ENCODE measurements at places on chromosomes 4 and X.
A peak's percentile ranks its signal among the peaks of the same experiment; 100 is the strongest.

DNA sequence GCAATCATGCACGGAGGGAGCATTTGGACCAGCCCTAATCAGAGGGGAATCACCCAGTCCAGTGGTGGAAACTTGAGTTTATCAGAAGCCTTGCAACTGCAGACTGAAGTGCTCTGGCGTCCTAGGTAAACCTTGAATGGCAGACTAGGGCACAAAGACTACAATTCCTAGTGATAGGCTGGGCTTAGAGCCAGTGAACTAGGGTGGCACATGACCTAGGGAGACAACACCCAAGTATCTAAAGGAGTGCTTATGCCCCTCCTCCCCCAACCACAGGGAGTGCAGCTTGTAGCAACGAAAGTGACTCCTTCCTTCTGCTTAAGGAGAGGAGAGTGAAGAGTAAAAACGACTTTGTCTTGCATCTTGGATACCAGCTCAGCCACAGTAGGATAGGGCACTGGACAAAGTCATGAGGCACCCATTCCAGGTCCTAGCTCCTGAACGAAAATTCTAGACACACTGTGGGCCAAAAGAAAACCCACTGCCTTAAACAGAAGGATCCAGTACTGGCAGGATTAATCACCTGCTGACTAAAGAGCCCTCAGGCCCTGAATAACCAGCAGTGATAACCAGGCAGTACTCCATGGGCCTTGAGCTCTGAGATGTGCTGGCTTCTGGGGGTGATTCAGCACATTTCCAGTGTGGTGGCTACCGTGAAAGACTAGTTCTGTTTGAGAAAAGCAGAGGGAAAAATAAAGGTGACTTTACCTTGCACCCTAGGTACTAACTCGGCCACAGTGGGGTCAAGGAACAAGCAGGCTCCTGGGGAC is 58.7 kb upstream of the STARD8 start:
- DNase-seq = peak; percentile 44

- DNase-seq = no peak
These were observed 8.1 kb downstream of the COQ2 start for GRCh38 chr4:83276299-83277040.

DNA sequence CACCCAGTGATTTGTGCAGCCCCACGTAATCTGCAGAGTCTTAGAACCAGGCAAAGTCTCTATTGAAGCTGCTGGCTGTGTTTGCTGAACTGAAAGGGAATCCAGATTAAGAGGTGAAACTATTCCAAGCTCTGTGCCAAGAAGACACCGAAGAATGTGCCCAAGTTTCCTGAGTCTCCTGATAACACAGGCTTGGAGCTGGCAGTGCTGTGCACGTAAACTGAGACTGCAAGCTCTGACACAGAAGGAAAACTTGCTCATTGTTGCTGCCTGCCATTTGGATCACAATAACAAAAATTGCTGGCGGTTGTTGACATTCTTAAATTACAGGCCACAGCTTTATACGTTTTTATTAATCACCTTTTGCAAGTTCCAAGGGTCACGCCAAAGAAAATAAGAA is 60.2 kb upstream of the VCX3B start:
- no peak for DNase-seq

- peak; percentile 34 for DNase-seq
These were observed 58.7 kb upstream of the KDR start for GRCh38 chr4:55183926-55184599.

- no peak for DNase-seq
These were observed 8.0 kb downstream of the SFRP2 start for GRCh38 chr4:153780876-153781275.

DNA sequence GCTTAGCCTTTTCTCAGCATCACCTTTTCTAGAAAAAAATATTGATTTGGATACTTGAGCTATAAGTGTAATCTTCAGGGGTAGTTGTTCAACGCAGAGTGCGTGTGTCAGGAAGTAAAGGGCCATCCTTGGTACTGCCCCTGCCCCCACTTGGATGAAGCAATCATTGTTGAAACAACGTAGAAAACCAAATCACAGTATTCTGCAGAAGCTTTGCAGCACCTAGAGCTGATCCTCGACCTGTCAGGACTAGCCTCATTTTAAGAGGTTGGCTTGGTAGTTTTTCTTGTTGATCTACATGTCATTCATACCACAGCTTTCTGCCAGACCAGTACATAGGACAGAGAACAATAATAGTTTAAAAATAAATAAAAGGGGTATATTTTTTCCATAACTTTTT is 65.3 kb upstream of the MYOZ2 start:
- no peak for DNase-seq

DNA sequence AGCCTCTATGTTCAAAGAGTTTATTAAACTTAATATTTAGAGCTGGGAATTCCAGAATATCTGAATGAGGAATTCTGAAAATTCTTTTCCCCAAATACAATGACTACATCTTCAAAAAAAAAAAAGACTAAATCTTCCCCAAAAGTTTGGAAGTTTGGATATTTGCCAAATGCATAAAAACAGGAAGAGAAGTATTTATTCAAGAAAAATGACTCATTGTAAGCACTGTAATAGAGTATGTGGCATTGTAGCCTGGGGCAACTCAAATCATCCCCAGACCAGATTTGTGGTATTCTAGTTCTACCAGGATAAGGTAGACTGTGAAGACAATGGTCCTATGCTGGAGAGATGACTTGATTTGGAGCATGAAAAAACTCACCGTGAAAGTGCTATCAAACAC is 78.5 kb upstream of the PDHA2 start:
- peak; percentile 19 for DNase-seq

DNA sequence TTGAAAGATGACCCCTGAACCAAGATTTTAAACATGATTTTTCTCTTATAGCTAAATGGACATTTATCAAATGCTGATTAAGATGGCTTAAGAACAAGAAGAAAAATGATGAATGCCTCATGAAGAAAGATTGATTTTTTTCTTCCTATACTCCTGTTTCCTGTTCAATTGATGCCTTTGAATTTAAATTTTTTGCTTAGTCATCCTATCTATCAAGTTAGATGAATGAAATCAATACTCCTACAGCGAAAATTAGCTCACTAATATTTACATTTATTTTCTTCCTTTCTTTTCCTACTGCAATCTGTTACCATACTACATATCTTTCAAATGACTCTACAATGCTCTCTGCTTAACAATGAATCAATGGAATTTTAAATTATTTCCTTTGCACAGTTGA is 773.6 kb upstream of the DIAPH2 start:
- DNase-seq = no peak

GRCh38 chr4:138232364-138232763 is 9.8 kb downstream of the SLC7A11 start:
- no peak for DNase-seq

DNA sequence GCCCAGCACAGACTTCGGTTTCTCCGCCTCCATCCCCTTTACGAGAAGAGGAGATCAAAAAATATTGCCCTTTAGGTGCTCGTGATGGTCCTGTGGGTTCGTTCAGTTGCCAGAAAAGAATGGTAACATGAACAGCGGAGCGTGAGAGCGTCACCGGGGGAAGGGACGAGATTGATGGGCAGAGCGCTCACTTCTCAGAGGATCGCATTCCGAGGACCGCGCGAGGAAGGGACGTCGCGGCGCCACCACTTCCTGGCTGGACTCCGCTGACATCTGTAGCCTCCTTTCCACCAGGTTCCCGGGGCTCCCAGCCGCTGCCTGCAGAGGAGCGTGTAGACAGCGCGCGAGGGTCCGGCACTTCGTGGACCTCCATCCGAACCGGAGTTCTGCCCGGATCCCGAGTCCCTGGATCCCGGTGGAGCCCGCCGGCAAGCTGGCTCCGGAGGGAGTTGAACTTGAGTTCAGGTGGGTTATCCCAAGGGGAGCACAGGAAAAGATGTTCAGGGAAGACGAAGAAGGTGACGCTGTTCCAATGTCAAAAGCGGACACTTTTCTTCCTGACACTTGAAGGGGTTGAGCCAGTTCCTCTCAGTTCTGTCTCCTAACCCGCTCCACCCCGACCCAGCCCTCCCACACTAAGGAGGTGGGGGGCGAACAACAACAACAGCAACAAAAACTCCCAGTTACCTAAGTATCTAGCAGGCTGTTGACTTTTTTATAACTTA is 484 bp downstream of the GALNTL6 start:
- DNase-seq = no peak

DNA sequence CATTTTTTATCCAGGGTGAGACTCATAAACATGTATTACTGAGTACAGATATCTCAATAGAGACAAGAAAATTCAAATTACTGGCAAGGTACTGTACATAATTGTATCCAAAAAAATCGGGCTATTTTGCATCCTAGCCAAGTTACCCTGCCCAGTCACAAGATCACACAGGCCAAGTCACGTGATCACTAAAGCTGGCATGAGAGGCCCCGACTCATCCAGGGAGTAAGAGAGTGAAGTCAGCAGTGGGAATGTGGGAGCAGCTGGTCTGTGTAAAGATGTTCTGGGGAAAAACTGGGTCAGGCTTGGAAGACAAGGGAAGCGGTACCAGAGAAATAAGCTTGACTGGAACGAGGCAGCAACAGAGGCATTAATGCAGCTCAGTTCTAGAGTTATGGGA is 119.3 kb upstream of the STS start:
- DNase-seq = no peak

GRCh38 chrX:30576881-30577280 is 685 bp downstream of the TASL start:
- peak; percentile 45 for DNase-seq

DNA sequence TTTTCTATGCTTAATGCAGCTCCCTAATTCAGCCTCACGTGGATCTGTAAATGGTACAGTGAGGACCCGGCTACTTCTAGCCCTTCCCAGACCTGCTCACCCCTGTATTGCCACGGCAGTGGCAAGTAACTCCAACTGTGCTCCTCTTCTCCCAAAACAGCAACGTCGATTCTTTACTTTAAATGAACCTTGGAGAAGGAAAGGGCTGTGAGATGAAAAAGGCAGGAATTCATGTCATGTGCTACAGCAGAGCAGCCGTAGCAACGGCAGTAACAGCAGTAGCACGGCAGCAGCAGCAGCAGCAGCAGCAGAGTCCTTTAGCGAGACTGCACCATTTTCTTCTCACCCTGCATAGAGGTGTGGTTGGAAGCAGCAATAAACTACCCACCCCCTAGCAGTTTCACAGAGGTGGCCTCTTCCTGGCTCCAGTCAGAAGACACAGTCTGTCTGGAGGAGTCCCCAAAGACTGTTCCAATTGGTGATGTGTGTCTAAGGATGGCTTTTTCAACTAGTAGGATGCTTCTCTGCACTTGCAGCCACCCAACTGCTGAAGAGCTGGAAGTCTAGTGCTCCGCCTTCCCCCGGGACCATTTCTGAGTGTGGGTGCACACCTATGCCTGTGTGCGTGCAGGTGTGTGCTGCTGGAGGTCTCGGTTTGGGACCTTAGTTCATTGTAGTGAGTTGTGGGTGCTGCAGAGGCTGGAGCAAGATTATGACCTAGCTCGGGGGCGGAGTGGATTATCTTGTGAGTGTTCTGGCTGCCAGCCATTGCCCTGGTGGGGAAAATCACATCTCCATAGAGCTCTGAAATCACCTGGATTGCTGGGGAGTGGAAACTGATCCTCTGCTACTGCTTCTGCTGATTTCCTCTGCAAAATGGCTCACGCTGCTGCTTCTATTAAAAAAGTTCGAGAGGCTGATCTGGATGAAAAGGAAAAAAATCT is 67.2 kb downstream of the ANK2 start:
- DNase-seq = no peak
